ENCODE measurements at places on chromosomes 2 and 18. TPM values are rescaled to one million over a fixed set of nuclear protein-coding genes. Genes with fewer than 3 reads are reported as not detected.

DNA sequence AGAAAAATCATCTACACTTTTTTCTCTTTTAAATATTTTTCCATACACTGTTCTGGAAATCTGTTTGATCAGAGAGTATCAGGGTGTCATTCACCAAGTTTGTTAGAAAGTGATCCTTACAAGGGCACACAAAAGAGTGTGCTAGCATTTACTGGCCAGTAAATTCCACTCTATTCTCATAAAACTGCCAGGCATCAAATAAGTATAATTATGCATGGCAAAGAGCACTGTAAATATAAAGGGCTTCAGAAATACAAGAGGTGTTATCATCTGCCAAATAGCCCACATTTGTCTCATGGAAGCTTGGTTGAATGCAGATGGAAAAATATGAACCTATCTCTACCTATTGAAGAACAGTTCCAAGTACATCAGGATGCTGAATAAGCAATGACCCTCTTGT lies 847.3 kb upstream of the ACVR2A start:
- no peak for DNase-seq

DNA sequence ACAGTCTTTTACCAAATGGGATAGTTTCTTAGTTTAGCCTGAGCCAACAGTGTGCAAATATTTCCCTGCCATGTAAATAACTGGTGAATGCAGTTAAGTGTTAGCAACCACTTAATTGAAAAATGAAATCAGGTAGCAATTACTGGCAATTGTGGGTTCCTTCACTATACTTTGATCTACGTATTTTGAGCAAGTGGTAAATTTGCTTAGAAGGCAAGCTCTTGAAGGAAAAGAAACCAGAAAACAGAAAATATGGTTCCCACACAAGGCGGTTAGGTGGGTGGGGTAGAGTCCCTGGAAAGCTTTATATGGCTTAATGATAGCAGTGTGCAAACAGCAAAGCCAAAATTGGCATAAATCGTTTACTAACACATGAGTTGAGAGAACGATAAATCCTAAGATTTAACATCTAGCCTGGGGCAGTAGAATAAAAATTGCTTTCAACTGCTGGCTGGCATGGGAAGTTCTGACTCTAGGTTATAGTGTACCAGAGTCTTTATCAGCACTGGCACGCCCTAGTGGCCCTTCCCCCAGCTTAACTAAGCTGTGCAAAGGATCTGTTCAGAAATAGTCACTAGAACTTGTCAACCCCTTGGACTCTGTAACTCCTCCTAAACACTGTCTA lies 17.0 kb downstream of the SLC9A2 start:
- no peak for DNase-seq

GRCh38 chr2:70834881-70835280 lies 735 bp downstream of the CD207 start:
- DNase-seq, result no peak

- DNase-seq, result no peak
Observed at GRCh38 chr2:157172866-157173578, 84.5 kb upstream of the GALNT5 start.

The RAX gene
- not detected for total RNA-seq

GRCh38 chr18:63444580-63444979 lies 22.3 kb upstream of the VPS4B start:
- DNase-seq, result no peak

GRCh38 chr2:204885747-204886146 lies 340.5 kb downstream of the PARD3B start:
- no peak for DNase-seq

The TRAPPC12 gene
- 104 TPM for total RNA-seq

- no peak for DNase-seq
Observed at GRCh38 chr2:114201781-114202180, 240.7 kb upstream of the DPP10 start.

The KCNE4 gene
- total RNA-seq, result 3.2 TPM

- DNase-seq, result no peak
Observed at GRCh38 chr2:39203382-39203781, 40.4 kb downstream of the CDKL4 start.

DNA sequence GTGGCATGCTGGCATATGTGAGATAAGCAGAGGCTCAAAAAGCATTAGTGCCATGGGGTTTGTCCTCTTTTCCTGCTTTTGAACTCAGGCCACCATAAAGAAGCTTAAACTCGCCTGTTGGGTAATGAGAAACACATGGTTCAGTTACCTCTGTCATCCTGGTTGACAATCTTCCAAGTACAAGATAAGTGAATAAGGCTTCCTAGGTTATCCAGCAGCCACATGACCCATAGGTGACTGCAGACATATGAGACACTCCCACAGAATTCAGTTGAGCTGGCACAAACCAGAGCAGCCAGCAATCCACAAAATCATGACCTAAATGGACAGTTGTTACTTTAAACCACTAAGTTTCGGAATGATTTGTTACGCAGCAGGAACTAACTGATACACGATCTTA lies 97.3 kb downstream of the TACR1 start:
- no peak for DNase-seq

Measured in Right ventricle myocardium superior (tissue), 1 donor.